ENCODE measurements at places on chromosomes 5 and 9.

DNA sequence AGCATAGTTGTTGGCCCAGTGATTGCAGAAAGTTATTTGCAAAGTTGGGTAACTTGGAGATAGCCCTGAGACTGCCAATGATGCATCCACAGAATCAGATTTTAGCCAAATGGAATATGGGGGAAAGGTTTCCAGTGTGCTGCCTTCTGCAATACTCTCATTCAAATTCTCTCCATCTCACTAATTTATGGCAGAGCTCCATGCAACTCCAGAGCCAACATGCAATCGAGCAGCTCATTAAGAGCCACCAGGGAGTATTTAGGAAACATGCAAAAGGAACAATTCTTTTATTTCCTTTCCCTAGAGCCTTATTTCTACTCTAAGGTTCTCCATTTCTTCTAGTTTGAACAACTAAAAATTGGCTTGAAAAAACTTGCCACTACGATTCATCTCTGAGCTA is 135.9 kb upstream of the MARCHF11 start:
- DNase-seq, result no peak

GRCh38 chr5:10505517-10506095 is 58.3 kb upstream of the ANKRD33B start:
- DNase-seq, result no peak

DNA sequence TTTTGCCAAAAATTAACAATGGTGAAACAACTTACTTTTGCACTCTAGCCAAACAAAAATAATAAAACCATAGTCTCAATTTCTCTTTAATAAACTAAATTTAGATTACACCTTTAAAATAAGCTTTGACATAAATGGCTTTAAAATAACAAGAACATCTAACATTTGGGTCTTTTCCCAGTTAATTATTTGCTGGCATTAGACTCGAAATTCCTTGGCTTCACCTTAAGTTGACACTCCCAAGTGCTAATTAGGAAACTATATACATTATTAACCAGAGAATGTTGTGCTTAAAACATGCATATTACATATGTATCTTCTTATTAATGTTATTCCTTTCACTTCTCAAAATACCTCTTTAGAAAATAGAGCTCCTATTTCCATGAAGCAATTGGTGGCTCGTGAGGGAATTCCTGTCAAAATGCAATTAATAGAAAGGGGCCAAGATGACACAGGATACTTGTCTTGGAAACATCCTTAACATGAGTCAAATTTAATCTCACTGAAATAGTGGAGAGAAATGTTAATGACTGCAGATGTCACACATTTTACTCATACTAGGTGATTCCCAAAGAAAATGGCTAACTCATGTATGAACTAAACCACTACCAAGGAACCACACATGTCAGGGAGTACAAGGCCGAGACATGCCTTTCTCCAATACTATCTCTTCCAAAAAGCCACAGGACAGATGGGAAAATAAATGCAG is 932.9 kb upstream of the DMAC1 start:
- DNase-seq, result no peak

DNA sequence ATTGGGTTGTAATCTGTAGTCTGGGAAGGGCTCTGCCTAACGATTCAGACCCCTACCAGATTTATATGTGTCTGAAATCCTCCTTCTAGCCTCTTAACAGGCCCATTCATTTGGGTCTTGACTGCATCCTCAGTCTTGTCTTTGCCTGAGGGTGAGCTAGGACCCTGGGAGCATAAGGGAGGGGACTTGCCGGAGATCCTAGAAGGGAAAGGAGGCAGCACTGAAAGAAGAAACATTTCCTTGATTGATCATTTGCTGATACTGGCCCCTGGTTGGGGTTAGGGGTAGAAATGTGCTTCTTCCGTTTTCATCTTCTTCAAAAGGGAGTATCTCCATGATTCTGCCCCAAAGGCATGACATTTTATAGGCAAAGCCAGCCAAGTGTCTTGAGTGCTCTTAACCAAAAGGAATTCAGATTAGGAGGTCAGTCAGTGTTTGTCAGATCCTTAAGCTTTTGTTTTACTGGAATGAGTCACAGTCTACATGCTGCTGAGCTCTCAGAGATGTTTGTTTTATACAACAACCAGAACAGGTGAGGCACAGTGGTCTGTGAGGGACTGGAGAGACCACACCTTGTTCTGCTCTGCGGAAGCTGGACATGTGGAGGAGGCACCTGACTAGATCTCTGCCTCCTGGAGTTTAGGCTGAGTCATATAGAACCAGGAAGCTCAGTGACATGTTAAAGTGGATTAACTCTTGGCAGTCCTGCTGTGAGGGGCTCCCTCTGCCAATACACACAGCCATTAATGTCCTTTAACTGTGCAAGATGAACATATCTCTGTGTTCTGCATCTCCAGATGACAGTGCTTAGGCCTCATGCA is 37.7 kb downstream of the PCDHAC2 start:
- no peak for DNase-seq

DNA sequence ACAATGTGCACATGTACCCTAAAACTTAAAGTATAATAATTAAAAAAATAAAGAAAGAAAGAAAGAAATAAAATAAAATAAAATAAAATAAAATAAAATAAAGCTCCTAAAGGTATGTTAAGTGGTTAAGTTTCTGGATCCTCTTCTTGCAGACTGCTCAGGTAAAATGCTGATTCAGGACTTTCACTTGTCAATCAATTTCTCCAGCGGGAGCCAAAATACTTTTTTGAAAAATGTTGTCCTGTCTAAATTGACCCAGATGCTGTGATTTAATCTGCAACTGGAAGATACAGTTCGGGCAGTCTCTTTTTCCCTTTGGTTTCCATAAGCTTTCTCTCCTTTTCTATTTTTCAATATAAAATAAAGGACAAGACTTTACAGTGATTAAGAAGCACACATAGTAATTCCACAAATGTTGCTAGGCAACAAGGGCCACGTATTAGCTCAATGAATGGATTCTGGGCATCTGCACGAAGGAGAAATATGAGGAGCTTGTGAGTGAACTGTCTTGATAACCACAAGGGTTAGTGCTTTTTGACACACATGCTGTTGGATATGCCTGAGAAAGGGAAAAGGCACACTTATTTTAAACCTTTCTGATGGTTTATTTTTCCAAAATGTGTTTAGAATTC is 38.6 kb downstream of the HTR4 start:
- no peak for DNase-seq

DNA sequence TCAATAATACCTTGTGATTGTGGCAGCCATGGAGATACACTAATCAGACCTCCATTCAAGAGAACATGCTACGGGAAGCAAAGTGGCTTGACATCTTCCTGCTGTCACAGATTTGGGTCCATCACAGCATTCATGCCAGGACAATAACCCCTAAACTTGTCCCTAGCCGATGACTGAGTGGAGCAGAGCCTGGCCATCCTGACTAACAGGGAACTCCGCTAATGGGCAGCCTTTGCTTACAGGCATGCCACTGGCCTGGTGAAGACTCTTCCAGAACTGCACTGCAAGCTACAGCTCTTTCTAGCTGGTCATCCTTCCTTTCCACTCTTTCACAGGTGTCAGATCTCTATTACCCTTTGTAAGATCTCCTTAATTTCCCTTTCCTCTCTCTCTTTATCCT is 16.0 kb downstream of the FAM174A start:
- no peak for DNase-seq

- DNase-seq, result no peak
Observed at GRCh38 chr9:87530716-87531115, 33.0 kb downstream of the DAPK1 start.

GRCh38 chr9:27548055-27548741 is 18.6 kb upstream of the MOB3B start:
- no peak for DNase-seq

DNA sequence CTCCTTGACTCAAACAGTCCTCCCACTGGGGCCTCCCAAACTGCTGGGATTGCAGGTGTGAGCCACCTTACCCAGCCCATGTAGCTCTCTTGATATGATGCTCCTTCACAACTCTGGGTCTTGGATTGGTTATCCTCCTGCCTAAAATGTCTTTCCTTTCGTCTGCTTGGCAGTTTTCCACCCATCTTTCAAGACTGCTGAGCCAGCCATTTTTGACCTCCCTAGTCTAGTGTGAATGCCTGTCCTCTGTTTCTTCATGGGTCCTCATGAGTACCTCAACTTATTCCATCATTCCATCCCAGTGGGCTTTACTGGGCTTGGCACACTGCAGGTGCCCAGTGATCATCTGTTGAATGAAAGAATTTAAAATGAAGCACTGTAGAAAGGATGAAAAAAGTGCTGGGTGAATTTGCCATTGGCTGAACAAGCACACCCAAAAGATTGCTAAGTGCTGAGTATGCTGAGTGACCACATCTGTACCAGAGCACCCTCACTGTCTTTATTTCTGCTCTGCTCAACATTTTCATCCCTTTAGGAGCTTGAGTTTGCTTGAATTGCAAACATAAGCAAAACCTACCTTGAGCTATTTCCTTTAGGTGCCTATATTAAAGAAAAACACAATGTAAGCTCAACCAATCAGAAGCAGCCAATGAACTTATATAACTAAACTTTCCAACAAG is 84.8 kb upstream of the FAM169A start:
- no peak for DNase-seq

DNA sequence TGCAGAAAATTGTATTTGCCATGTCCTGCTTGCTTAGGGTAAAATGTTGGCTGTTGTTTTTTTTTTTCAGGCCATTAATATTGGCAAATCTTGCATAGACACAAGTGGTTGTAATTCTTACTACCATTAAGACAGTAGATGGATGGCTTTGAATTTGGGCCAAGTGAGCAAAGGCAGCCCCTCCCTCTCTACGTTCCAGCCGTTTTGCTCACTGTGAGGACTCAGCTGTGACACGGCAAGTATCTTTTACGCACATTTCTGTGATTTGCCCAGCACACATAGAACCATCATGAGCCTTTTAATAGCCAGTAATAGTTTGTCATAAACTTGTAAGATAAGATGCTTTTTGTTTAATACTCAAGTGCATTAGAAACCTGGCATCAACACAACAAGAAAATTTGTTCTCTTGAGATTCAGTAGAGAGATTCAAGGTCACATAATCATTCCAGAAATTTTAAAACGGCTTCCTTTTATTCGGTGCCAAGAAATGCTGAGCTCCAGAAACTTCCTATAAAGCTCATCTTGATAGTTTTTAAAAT is 205.2 kb upstream of the ADCY2 start:
- DNase-seq, result no peak

DNA sequence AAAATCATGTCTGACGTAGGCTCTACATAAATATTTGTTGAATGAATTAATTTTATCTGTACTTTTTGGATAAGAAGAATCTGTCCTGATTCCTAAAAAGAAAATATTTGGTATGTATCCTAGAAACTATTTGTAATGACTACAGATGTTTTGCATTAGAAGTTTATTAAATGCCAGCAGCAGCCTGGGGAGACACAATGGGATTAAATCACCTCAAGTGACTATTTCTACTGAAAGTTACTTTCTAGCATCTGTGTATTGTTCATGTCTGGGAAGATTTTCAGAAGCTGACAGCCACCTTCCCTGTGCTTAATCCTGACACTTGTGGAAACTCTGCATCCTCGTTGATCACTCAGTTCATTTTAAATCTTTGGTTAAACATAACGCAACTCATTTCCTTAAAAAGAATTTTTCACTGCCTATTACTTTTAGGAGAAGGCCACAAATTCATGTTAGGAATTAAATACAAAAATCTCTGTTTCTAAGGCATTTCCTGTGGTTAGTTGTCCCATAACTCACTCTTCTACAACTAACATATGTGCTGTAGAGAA is 209.3 kb upstream of the PPP1R2B start:
- no peak for DNase-seq

DNA sequence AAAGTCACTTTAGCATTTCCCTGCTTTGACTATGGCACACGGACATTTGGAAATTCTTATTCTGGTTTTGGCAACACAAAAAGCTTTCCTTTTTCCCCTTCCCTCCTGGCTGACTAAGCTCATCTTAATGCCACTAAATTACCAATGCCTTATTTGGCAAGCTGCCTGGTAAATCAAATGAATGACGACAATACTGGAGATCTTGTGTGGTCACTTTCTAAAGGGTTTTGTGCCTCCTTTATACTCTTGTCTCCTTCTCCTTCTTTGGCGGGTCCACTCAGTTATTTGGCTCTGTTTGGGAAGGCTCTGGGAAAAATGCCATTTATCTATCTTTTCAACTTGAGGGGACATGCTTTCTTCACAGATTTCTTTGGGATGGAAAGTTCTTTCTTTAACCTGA is 34.9 kb downstream of the SH3GL2 start:
- DNase-seq, result no peak

DNA sequence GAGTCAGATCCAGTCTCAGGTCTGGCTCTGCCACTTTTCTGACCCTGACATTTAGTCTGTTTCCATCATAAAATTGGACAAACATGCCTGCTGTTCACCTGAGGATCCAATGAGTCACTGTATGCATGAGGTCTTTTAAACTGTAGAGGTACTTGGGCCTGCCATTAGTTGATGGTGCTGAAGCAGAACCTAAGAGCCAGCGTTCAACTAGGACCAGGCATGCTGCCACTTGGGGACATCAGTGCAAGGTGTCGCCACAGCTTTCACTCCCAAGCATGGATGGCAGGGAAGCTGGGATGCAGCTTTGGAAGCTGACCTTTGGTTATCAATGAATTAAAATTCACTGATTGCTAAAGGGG is 37.1 kb downstream of the NEUROG1 start:
- DNase-seq, result no peak

DNA sequence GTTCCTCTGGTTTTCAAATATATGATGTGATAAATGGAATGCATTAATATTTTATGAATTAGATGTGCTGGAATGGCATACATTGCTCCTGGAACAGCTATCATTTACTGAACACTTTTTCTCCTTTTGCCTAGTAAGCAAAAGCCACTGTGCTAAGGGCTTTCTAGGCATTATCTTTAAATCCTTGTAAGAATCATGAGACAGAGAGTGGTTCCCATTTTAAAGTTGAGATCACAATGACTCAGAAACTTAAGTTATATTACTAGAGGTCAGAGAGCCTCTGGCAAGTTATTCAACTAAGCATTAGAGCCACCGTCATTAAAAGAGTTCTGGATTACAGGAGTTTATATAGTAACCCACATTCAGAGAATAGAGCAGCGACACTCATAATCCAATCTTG is 26.7 kb upstream of the FSD1L start:
- no peak for DNase-seq

DNA sequence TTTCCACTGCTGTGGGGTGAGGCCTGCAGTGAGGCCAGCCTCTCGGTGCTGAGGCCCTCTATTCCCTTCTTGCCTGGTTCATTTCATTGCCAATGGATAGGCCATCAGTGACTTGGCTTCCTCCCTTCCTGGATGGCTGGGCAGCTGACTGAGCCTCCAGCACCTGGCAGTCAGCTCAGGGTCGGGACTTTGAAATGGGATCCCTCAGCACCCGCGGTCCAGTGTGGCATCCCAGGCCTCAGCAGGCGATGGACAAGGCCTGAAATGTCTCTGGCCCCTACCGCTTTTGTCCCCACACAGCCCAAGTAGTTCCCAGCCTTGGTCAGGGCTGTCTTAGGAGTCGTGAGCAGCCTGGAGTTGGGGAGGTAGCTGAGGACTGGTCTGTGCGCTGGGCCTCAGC is 17.2 kb downstream of the NDST1 start:
- DNase-seq, result no peak

DNA sequence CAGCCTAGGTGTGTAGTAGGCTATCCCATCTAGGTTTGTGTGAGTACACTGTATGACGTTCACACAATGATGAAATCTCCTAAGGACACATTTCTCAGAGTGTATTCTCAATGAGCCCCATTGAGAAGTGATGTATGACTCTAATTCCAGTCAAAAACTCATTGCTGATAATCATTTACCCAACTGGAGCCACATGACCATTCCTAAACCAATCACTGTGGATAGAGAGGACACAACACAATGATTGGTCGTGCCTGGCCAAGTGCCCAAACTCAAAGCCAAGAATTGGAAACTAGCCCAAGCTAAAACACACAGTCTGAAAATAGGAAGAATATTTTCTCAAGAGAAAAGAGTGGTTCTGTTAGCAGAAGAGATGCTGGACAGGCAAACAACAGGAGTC is 191.2 kb downstream of the ZNF462 start:
- DNase-seq, result no peak
